HepG2 (cell line): ENCODE measurements at places on chromosomes 11 and 22. TPM values are rescaled to one million over a fixed set of nuclear protein-coding genes. Genes with fewer than 3 reads are reported as not detected.

GRCh38 chr22:50569041-50569459 lies 6.3 kb upstream of the SYCE3 start:
- no peak overlapping the region for H3K4me3 ChIP-seq
- DNase-seq: peak; percentile 78
- H3K36me3 ChIP-seq: peaks cover 5% of the 10 kb centered on the region

Gene IGHMBP2
- 5.9 and 9.9 TPM in 2 replicates for total RNA-seq

GRCh38 chr22:48755059-48755949 lies 1072.4 kb downstream of the BRD1 start:
- no peak for DNase-seq
- H3K4me1 ChIP-seq: no peaks in the 10 kb centered on the region
- H3K27ac ChIP-seq: no peak overlapping the region
- H3K36me3 ChIP-seq: no peaks in the 10 kb centered on the region

DNA sequence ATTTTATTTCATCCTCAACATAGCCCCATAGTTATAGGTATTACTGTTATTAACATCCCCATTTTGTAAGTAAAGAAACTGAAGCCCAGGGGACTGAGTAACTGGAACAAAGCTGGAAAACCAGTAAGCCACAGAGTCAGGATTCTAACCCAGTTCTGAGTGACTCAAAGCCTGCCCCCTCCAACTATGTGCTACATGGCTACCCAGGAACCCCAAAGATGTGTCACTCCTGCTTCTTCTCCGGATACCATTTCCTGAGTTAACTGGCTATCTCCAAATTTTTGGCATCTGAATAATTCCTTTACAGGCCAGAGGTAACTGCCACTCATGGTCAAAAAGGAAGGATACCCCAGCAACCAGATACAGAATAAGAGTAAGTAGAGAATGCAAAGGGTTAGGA lies 43.6 kb downstream of the TENM4 start:
- no peaks in the 10 kb centered on the region for H3K4me1 ChIP-seq
- no peak overlapping the region for H3K4me3 ChIP-seq
- no peak overlapping the region for H3K27ac ChIP-seq
- DNase-seq: no peak

Gene NUP98
- total RNA-seq: 85.3 and 126 TPM in 2 replicates

Gene MPEG1
- not detected in 2 replicates for total RNA-seq

- DNase-seq: no peak
- no peak overlapping the region for H3K4me3 ChIP-seq
- H3K27me3 ChIP-seq: no peaks in the 10 kb centered on the region
Measured at GRCh38 chr11:93028960-93029522, 59.6 kb downstream of the MTNR1B start.

Gene RAPSN
- total RNA-seq: 0.60 and 1.2 TPM in 2 replicates

DNA sequence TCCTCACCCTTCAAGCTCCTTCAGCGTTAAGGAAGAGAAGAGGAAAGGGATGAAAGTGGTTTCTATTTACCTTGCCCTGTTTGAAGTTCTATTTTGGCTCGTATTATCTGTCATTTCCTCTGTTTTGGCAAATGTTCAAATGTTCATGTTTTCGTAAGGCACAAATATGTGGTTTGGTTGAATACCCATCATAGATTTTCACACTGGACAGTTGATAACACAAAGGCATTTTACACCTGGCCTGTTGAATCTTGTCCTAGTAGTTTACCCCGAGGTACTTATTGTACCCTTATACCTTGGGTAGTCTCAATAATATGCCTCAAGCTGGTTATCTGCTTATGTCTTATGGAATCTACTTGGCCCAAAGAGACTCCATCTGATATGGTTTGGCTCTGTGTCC lies 706.9 kb downstream of the METTL15 start:
- no peaks in the 10 kb centered on the region for H3K4me1 ChIP-seq
- no peaks in the 10 kb centered on the region for H3K27me3 ChIP-seq
- no peaks in the 10 kb centered on the region for H3K36me3 ChIP-seq
- H3K27ac ChIP-seq: no peak overlapping the region
- no peak for DNase-seq

- H3K36me3 ChIP-seq: no peaks in the 10 kb centered on the region
- peaks cover 4% of the 10 kb centered on the region for H3K27me3 ChIP-seq
- no peak overlapping the region for H3K27ac ChIP-seq
- H3K4me1 ChIP-seq: no peaks in the 10 kb centered on the region
- no peak for DNase-seq
Measured at GRCh38 chr22:44373234-44373633, 60.5 kb upstream of the SHISAL1 start.

DNA sequence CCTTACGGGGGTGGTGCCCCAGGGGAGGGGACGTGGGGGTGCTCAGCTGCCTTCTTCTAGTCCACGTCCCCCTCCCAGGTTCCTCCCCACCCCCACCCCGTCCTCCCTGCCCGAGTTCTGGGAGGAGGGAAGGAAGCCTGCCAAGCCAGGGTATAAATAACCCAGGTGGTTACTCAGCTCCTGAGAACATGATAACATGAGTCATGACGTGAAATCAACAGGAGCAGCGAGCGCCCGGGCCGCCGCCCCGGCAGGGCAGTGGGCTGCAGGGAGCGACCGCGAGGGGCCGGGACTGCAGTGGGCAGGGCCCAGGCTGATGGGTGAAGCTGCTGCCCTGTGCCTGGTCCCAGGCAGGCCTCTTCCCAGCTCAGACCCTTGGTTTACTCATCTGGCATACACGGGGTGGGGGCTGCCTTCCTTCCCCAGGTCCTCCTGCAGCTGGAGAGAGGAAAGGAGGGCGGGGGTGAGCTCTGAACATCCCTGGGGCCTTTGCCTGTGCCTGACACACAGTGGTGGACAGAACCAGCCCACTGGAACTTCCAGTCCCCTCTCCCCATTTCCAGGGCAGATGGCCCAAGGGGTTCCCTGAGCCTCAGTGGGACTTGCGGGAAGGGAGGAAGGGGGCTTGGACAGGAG lies 8.8 kb upstream of the PDGFB start:
- H3K4me1 ChIP-seq: peaks cover 82% of the 10 kb centered on the region
- no peak overlapping the region for H3K27ac ChIP-seq
- no peaks in the 10 kb centered on the region for H3K36me3 ChIP-seq
- no peak for DNase-seq

Gene CASTOR1
- 1.1 and 2.6 TPM in 2 replicates for total RNA-seq

DNA sequence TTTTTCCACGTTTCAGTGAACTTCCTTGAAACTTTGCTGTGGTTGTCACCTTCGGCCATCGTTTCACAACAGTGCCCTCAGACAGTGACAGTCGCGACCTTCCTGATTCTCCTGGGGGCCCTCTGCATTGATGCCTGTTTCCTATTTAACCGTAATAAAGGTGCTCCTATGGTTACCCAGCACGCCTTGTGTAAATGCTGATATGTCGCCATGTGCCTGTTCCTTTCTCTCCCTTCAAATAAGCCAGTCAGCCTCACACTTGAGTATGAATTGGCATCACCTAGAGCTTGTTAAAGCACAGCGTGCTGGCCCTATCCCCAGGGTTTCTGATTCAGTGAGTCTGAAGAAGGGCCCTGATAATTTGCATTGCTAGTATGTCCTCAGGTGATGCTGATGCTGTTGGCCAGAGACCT lies 104.8 kb downstream of the MICAL2 start:
- H3K27ac ChIP-seq: no peak overlapping the region
- no peaks in the 10 kb centered on the region for H3K27me3 ChIP-seq
- DNase-seq: no peak
- no peak overlapping the region for H3K4me3 ChIP-seq

Gene INPPL1
- total RNA-seq: 14.4 and 29.1 TPM in 2 replicates
